ENCODE measurements at places on chromosomes 12 and 14. TPM values are rescaled to one million over a fixed set of nuclear protein-coding genes. Genes with fewer than 3 reads are reported as not detected.

Gene CLEC1A
- under 0.01 TPM for total RNA-seq

Gene NCOR2
- 45.2 TPM for total RNA-seq

Gene KLHL28
- 11.9 TPM for total RNA-seq

Gene IFT81
- 18.5 TPM for total RNA-seq

Gene UNG
- 41.8 TPM for total RNA-seq

Measured in osteoblast (primary cell).